ENCODE measurements at places on chromosomes 1 and 21.

DNA sequence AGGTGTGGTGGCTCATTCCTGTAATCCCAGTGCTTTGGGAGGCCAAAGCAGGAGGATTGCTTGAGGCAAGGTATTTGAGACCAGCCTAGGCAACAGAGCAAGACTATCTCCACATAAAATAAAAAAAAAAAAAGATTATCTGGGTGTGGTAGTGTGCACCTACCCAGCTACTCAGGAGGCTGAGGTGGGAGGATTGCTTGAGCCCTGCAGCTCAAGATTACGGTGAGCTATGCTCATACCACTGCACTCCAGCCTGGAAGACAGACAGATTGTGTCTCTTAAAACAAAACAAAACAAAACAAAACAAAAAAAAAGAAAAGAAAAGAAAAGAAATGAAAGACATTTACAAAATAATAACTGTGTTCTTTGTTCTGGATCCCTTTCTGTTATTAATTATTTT, 6.1 kb upstream of the TLCD4 start:
- DNase-seq = no peak

DNA sequence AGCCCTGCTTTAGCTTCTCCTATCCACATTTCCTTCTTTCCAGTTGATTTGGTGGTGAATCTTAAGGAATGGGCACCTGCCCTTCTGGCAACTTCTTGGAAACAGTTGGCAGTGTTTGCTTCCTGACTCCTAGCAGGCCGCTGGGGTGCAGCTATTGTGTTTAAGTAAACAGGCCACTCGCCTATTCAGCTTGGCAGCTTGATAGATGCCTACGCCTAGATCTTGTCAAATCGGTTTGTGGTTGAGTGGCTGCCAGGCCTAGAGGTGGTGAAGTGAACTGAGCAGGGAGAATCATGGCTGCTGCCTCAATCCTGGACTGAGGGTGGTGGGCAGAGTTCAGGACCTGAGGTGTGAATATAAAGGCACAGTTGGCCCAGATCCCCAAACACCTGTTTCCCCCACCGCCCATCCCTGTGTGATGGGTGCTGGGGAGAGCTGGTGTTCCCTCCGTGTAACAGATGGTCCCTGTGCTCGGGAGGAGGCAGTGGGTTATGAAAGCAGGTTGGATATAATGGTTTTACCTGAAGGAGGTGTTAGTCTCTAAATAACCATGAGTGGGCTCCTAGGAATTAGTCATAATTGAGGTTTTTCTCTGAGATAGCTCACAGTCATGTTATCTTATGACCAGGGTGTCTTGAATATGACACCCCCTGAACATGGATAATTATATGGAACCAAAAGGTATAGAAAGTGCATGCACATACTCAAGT, 940 bp upstream of the PLA2G2C start:
- DNase-seq = no peak

- DNase-seq = no peak
These were observed 1.6 kb downstream of the TNNI1 start for GRCh38 chr1:201419746-201420607.

GRCh38 chr1:209869291-209870149, 41.7 kb downstream of the UTP25 start:
- no peak for DNase-seq

- DNase-seq = no peak
These were observed 620.0 kb upstream of the B3GALT2 start for GRCh38 chr1:193806079-193807048.

Measured in stimulated activated CD4-positive, alpha-beta T cell treated with anti-CD3 and anti-CD28 coated beads, Interleukin-15, amount 100 ng/mL, for 1 hour (primary cell).